ENCODE measurements at places on chromosomes 16 and 17.

- no peak for DNase-seq
Observed at GRCh38 chr17:62178579-62178978, 113.5 kb upstream of the MED13 start.

GRCh38 chr16:12685806-12686205 lies 117.9 kb downstream of the CPPED1 start:
- DNase-seq, result no peak

- no peak for DNase-seq
Observed at GRCh38 chr16:67560827-67561342, 1.4 kb upstream of the CTCF start.

DNA sequence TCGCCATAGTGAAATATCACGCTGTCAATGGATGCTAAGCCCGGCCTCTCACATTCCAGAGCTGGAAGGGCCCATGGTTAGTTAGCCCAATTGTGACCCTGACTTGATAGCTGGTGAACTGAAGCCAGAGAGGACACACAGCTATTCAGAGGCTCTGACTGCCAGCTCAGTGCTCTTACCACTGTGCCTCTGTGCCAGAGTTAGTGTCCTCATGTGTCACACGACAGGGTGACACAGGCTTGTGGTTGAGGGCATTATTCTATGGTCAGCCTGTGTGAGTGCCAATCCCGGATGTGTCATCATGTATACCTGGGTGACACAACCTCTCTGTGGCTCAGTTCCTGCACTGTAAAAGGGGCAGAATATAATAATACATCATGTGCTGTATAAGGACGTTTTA lies 2.5 kb upstream of the MT1X start:
- DNase-seq, result no peak

DNA sequence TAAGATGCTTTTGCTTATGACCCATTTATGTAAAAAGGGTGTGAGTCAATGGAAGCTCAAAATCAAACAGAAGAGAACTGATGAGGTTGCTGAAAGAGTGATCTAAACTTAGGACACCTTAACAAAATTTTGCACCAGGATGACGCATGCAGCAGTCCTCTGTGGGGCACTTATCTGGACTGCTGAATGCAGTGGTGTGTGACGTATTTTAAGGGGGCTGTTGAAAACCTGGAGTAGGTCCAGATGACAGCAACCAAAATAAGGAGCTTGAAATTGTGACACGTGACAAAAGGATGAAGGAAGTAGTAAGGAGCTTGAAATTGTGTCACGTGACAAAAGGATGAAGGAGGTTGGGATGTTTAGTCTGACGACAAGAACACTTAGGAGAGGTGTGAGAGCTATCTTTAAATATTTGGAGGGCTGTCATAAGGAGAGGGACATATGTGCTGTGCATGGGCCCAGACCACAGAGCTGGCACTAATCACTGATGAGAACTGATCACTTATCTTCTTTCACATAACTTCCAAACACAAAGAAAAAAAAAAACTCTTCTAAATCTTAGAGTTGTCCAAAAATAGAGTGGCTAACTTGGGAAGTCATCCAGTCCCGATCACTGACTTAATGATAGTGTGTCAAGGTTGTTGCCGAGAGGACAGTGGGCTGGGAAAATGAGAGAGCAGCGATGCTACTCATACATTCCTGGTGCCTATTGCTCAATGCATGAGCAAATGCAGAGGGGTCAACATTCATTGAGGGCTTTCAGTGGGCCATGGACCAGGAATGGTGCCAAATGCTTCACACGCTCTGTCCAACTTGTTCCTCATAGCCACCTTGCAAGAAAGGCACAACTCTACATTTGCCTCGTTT lies 264.2 kb upstream of the ZFHX3 start:
- DNase-seq, result no peak

- DNase-seq, result no peak
Observed at GRCh38 chr17:1360975-1361374, 39.0 kb downstream of the YWHAE start.
